ENCODE measurements at places on chromosomes 4 and X. TPM values are rescaled to one million over a fixed set of nuclear protein-coding genes. Genes with fewer than 3 reads are reported as not detected.

- DNase-seq, result no peak
These were observed 89.4 kb upstream of the PPP2R3B start for GRCh38 chrX:475926-476723.

GRCh38 chr4:74323663-74324062 is 15.4 kb downstream of the EPGN start:
- DNase-seq, result no peak

- no peak for DNase-seq
These were observed 88.3 kb downstream of the SHROOM2 start for GRCh38 chrX:9874483-9874882.

SLC9B1 gene
- not detected for total RNA-seq

DNA sequence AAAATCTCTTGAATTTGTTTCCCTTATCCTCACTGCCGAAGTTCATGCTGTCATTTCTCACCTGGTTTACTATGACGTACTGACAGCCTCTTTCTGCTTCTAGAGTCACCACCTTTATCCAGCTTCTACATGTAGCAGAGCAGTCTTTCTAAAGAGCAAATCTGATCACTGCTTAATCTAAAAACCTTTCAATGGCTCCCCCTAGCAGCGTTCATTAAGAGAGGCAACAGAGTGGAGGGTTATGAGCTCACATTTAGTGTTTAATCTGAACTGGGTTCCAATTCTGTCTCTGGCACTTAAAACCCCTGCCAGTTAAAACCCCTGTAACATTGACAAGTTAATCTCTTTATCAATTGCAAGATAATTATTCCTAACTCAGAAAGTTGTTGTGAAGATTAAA is 4.4 kb downstream of the RBPJ start:
- DNase-seq, result no peak

DNA sequence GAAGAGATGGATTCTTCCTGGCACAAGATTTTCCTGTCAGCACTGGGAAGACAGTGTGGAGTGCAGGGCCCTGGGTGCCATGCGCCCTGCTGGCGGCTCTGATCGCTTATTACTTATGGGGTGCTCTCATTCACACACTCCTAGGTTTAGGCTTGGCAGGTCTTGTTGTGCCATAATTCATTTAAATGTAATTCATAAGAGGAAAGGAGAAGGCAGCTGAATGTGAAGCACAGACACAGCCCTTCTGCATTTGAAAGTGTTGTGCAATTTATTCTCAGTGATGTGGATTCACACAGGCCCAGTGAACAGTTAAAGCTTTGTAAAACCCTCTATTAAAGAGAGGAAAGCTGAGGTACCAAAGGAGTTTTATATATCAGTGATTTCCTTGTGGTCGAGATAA is 249.7 kb downstream of the C4orf33 start:
- no peak for DNase-seq

MAGEA2B gene
- not detected for total RNA-seq
